ENCODE measurements at places on chromosomes 5 and 9.

GRCh38 chr5:179304466-179304865 is 40.8 kb downstream of the ADAMTS2 start:
- no peak for DNase-seq

DNA sequence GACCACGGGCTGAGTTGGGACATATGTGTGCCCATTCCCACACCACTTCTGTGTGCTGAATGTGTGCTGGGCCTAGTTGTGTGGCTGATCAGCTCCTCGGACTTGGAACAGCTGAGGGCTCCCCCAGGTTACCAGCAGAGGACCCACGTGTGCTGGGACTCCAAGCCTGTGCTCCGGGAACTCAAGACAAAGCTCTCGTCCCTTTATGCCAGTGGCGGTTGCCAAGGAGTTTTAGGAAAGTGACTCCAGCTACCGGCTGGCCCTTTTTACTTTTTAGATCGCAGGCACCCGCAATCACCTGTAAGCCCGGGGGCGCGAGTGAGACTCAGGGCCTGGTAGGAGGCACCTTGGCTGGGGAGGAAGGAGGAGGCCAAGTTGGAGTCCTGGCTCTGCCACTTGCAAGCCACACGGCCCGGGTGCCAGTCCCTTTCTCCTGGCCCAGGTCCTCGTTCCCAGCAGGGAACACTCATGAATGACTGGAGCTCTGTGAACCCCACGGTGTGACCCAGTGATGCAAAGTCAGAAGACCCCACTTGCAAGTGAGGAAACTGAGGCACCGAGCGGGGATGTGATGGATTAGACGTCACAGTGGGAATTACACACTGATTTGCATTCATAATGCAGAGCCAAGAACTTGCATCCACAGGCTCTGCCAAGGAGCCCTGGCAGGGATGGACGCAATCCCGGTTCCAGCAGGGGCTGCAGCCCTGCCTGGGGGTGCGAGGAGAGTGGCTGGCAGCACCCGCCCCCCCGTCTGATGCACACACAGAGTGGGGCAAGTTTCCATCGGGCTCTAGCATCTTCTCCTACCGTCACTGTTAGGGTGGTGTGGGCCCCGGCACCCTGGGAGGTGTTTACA is 26.9 kb downstream of the CRB2 start:
- no peak for DNase-seq

GRCh38 chr5:32261198-32261597 is 51.5 kb downstream of the MTMR12 start:
- no peak for DNase-seq

DNA sequence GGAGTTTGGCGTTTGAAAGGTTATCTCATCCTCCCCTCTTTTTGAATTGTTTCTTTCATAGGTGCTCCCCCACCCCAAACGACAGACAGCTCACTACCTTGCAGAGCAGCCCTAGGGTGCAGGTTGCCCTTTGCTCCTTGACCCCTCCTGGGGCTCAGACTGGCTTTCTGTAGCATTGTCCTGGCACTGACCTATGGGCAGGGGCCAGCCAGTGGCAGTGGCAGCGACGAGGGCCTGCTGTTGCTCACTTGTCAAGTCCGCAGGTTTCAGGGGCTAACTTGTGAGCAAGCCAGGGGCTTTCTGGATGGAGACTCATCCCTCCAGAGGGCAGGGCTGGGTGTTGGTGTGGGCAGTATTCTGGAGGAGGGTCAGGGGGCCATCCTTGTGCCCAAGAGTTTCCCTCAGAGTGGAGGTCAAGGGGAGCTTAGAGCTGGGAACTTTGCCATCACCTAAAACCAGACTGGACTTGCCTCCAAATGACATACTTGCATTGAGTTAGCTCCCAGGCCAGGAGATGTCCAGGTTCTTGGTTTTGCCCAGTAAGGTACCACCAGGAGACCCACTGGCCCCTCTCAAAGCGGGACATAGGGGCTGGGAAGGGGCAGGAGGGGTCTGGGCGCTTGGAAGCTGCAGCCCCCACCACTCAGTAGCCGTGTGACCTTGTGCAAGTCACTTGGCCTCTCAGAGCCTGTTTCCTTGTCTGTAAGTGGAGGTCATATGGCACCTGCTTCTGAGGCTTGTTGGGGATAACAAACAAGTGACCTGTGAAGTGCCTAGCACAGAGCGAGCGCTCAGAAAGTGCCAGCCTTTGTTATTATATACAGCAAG is 53.5 kb upstream of the CDKN2AIPNL start:
- DNase-seq: no peak

- DNase-seq: no peak
Measured at GRCh38 chr5:151862811-151863472, 61.7 kb downstream of the GLRA1 start.

DNA sequence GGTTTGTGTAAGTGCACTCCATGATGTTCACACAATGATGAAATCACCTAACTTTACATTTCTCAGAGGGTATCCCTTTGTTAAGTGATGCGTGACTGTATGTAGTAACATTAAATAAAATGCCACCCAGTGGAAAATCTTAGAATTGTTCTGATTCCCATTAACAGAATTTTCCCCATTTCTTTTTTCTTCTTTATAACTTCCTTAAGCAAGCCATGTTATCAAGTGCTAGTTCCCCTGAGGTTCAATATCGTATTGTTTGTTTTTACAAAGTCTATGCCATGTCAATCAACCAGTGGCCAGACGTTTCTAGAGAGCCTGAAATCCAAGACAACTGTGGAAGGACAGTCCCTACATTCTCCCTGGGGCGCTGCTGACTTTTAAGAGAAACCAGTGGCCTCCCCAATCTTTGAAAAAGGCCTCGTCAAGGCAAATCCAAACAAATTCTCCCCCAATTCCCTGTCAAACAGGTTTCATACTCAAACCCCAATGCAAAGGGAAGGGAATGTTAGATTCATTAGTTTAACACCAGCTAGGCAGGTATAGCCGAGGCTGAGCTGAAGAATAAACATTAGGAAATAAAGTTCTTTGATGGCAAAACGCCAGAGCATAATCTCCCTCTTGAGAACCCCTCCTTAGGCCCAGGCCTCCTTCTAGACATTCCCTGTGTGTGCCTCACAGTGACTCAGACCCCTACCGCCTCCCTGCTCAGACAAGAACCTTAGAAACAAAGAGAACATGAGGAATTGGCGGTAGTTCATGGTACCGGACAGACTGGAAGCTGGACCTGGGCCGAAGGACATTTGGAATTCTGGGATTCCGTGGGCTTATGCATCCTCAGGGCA is 198.7 kb downstream of the GNA14 start:
- DNase-seq: no peak

DNA sequence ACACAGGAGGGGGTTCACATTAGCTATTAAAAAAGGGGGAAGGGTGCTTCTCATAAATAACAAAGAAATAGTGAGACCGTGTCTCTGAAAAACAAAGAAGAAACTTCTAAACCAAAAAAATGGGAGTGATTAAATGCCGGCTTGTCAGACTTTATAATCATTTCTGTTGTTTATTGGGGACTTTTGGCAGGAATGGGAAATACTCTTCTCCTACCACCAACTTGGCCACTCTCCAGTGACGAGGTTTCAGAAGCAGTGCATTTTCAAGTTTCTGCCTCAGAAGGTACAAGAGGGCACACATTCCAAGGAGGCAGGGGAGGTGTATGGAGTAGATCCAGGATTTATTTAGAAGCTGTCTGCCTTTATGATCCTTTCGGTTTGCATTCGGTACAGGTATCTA is 46.2 kb downstream of the LIX1 start:
- DNase-seq: no peak

- DNase-seq: no peak
Measured at GRCh38 chr5:172707285-172708182, 63.5 kb downstream of the DUSP1 start.

- DNase-seq: no peak
Measured at GRCh38 chr9:126875756-126876510, 15.5 kb downstream of the ZBTB34 start.

- no peak for DNase-seq
Measured at GRCh38 chr5:170286386-170286925, 11.1 kb downstream of the LCP2 start.

- DNase-seq: no peak
Measured at GRCh38 chr9:89377411-89377810, 59.1 kb downstream of the SECISBP2 start.

DNA sequence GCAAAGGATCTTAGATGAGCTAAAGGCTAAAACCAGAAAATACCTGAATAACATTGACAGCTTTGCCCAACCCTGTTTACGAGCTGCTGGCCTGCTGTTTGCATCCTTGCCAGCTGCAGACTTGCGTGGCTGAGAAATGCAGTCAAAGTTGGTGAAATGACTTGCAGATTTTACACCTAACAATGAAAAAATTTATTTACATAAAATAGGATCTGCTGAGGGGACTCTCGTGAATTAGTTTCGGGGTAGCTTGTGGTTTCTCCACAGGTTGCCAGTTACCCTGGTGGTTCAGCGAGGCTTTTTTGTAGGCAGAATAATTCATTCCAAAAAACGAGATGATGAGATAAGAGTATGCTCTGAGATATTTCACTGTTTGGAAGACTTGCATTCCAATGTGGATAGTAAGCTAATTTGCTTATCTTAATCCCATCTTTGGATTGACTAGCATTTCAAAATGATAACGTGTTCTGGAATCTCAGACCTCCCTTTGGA is 65.7 kb upstream of the FANCC start:
- no peak for DNase-seq

DNA sequence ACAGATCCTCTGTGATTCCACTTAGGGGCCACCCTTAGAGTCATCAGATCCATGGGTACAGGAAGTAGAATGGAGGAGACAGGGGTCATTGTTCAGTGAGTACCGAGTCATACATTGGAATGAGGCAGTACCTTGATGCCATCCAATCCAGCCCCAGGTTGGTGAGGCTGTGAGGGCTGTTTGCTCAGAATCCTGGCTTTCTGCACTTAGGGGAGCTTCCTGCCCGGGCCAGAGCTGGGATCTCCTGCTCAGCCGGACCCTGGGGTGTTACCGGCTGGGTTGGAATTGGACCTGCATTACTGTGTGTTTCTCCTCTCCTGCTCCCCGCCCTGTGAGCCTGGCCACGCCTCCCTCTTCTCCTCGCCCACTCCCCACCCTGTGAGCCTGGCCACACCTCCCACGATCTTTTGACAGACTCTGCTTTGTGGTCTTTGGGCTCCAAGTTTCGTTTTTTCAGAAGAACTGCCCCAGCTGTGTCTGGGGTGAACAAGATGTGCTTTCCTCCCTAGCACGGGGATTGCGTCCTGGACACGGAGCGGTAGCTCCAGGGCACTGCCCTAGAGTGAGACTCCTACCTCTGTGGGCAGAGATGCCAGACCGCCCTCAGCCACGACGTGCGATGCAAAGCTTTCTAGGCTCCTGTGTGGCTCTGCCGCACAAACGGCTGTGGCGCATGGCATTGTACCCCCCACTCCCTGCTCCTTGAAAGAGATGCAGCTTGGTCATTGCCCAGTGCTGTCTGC is 15.4 kb downstream of the TRAF2 start:
- DNase-seq: peak; percentile 73
